ENCODE measurements at places on chromosomes 11 and 22.

- no peak for DNase-seq
Observed at GRCh38 chr11:1047595-1048156, 11.2 kb upstream of the MUC6 start.

DNA sequence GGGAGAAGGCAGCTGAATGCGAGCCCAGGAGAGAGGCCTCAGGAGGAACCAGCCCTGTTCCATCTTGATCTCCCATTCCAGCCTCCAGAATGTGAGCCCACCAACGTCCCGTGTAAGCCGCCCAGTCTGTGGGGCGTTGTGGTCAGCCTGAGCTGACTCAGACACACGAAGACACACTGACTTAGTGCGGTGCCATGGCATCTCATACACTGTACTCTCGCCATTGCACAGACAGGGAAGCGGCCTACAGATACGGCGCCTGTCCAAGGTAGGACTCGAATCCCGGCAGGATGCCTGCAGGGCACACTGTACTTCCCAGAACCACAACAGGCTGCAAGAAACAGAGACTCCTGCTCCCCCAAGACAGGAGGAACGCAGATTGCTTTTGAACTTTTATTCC, 179.6 kb downstream of the CTTN start:
- no peak for DNase-seq

- no peak for DNase-seq
Observed at GRCh38 chr11:86220653-86221052, 23.9 kb upstream of the EED start.

DNA sequence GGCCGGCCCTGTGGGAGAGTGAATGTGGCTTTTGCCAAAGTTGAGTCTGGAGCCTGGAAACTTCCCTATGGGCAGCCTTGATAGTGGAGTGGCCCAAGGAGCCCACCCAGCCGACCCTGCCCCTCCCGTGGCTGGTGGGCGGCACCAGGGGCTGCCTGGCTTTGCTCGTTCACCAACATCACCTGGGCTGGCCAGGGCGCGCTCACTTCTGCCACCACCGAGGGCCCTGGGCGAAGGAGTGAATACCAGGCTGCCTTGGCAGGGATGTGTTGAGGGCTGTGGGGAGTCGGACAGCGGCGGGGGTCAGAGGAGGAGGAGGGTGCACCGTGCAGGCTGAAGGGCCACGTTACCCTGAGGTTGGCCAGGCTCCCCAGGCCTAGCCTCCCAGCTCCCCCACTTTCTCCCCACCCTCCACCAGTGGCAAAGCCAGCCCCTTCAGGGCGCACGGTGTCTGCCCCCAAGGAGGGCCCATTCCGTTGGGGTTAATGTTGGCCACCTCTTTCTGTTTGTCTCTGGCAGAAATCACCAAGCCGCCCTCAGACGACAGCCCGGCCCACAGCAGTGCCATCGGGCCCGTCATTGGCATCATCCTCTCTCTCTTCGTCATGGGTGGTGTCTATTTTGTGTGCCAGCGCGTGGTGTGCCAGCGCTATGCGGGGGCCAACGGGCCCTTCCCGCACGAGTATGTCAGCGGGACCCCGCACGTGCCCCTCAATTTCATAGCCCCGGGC, 22.5 kb upstream of the PPP6R3 start:
- no peak for DNase-seq

- no peak for DNase-seq
Observed at GRCh38 chr11:67649634-67650510, 658 bp downstream of the ACY3 start.

GRCh38 chr11:76880314-76880713, 19.6 kb downstream of the ACER3 start:
- no peak for DNase-seq

DNA sequence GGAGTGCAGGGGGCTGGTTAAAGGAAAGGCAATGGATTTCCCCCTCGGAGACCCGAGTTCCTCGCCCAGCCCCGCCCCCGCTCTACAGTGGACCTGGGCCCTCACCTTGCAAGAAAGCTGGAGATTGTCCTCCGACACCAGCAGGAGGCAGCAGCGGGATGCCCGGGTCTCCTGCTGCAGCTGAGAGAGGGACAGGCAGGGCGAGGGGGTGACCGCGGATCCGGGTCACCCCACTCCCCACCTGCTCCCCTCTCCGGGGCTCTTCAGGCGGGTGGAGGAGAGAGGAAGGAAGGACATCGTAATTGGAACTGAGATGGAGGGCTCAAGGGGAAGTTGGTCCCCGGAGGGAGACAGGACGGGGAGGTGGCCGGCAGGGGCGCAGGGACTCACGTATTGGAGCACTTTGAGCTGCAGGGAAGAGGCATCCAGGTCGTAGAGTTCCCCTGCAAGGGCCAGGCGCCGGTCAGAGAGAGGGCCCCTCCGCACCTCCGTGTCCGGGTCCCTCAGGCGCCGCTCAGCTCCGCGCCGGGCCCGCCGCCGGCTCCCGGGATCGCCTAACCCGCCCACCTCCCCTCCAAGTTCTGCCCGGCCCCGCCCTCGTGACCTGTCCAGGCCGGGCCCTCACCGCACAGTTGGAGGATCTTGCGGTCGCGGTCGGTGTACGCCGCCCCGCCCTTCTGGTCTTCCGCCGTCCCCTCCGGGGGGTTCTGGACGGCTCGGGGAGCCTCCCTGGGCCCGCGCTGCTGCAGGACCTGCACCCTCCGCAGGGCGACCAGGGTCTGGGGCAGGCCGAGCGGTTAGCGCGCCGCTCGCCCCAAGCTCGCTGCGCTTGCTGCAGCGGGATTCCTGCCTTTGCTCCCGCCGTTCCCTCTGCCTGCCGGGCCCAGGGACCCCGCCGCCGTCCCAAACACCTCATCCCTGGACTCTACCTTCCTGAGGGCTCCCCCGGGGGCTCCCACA, 84.1 kb downstream of the PDE2A start:
- no peak for DNase-seq

GRCh38 chr11:120749395-120749794, 237.8 kb downstream of the GRIK4 start:
- DNase-seq, result no peak

GRCh38 chr22:25451480-25452114, 112.9 kb upstream of the GRK3 start:
- no peak for DNase-seq

- DNase-seq, result no peak
Observed at GRCh38 chr22:39935612-39936011, 24.6 kb upstream of the TMA7B start.

DNA sequence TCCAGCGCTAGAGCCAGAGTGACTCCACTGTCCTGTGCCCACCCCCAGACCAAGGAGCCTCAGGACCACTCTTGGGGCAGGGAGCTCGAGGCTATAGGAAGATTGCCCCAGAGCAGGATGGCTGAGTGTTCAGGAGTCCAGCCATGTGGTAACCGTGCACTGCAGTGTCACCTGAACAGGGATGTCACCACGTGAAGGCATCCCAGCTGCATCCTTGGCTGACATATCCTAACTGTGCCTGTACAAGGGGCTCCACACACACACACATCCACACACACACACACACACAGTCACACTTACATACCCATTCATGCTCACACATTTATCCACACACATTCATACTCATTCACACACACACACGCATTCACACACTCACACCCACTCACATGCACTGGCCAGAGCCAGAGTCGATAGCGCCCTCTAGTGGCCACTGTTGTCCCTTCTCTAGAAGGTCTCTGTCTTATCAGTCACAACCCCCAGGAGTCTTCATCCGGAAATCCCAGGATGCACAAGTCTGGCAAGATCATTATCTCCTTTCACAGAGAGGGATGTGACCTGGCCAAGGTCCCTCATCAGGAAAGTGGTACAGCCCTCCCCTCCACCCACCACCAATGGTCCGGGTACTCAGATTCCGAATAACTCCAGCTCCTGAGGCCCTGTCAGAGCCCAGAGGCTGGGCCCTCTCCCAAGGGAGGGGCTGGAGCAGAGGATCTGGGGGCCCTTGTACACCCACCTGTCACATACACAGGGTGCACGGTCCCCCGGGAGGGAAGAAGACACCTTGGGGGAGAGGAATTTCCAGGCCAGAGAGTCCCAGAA, 55.1 kb downstream of the IGLL5 start:
- DNase-seq, result no peak

DNA sequence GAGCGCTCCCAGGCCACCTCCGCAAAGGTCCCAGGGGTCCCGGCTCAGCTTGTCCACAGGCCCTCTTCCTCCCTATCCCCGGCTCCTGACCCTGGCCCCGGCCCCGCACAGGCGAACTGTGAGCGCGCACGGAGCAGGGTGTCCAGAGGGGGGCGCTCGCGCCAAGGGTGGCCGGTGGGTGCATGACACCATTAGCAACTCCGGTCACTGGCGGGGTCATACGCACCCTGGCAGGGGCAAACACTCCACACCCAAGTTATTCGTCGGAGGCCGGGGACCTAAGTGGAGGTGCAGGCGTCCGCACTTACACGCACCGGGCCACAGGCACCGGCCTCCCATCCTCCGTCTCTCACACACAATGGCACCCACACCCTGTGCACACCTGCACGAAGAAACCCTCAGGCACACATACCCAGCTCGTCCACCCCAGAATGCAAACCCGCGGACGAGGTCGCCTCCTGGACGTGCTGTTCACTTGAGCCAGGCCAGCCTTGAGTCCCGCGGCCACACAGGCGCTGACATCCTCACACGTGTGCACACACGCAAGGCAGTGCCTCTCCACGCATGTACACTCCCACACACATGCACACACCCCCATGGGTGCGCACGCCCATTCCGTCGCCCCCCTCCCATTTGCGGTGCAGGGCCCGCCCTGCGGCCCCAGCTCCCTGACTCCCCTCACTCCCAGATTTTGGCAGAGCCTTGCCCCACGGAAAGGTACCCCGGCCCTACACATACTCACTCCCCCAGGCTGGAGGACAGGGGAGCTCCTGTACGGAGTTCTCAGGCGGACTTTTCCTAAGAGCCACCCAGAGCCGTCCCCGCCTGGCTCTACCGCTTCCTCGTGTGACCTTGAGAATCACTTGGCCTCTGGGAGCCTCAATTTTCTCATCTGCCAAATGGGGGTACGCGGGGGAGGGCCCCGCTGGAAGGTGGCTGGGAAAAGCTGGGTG, at the start of gene RASGRP2:
Gene RASGRP2, minus strand, starts transcription at position 552 of the 953 bp plus-strand sequence. CDS start 1,276 bp downstream, outside the sequence.
- DNase-seq, result peak; percentile 43

DNA sequence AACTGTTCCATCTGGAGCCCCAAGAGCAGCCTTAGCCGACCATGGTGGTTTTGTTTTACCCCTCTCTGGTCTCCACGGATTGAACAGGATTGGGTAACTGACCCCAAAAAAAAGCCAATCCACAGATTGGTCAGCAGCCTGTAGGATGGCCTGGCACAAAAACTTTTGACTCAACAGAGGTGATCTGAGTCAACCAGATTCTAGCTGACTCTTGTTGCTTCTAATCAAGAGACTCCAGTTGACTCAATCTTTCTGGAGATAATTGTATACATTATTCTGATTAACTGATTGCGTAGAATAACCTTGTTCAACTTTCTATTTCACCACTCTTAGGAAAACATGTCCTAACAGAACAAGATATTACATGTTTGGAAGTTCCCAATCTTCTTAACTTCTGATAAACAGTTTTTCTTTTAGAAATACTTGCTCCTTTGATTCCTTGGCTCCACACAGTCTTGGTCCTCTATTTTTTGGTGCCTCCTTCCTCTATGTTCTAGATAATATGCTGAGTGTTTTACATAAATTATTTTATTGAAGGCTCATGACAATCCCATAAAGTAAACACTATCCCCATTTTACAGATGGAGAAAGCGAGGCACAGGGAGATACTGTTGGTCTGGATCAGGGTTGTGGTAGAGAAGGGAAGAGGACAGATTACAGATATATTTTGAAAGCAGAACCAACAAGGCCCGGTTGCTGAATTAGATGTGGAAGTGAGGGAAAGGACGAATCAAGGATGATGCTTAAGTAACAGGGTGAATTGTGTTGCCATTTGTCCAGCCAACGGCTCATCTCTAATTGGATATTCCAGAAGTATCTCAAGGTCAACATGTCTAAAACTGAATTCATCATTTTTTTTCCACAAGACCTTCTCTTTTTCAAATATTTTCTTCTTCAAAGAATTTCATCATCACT, 11.5 kb upstream of the ZC3H12C start:
- no peak for DNase-seq

DNA sequence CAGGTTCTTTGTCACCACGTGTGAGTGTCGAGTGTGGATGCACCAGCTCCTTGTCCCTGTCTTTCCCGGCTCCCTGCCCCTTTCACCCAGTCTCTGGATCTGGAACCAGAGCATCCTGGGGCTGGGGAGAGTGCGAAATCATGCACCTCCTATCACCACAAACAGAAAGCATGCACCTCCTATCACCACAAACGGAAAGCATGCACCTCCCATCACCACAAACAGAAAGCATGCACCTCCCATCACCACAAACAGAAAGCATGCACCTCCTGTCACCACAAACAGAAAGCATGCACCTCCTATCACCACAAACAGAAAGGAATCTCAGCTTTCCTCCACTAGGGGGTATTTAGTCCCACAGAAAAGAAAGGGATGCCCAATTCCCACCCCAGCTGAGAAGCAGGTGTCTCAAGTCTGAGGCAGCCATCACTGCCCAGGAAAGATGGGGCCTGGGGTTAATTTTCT, 5.9 kb upstream of the GLB1L3 start:
- no peak for DNase-seq

- no peak for DNase-seq
Observed at GRCh38 chr11:61959678-61960077, 7.8 kb downstream of the FTH1 start.

GRCh38 chr11:48090174-48090573, 109.8 kb downstream of the PTPRJ start:
- no peak for DNase-seq

DNA sequence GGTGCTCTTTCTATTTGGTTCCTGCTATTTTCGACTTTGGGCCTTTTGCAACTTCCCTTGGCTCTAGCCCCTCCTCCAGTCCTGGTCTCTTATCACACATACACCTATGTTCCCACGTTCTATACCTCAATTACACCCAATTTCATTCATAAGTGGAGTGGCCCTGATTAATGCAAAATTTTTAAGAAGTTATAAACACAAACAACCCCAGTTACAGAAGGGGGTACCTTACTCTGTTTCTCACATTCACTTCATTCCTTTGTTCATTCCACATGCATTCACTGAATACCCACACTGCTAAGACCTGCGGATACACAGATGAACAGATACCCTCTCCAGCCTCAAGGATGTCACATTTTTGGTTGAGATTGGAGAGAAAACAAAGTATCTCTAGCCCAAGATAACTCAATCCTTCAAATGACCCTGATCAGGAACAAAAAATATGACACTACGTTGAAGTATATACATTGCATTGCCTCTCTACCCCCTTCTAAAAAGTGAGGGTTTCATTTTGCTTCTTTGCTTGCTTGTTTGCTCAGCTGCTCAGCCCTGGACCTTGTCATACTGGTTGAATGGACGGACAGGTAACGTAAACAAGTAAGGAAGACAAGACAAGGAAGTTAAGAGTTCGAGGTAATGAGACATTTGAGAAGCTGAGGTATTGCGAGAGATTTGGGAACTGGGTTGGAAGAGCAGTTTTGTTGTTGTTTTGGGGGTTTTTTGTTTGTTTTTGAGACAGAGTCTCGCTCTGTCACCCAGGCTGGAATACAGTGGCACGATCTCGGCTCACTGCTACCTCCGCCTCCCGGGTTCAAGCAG, 3.6 kb upstream of the VPS37C start:
- no peak for DNase-seq

DNA sequence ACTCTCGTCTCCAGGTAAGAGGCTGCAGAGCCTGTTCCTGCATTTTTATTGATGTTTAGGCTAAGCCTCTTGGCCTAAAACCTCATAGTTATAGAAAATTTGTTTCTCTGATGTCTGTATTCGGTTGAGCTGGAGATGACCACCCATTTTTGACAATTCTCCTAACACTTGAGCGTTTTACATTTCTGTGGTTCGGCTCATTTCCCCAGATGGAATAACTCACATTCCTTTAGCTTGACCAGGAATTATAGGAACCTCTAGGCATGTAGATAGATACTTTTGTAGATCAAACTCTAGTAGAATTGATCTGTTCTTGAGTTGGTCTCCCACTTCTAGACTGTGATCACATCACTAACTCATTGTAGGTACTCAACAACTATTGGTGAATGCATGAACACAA, 172.6 kb upstream of the CADM1 start:
- DNase-seq, result no peak

All from GM18507 (cell line).